ENCODE measurements at places on chromosomes 7 and 10. TPM values are rescaled to one million over a fixed set of nuclear protein-coding genes. Genes with fewer than 3 reads are reported as not detected.

The ETV1 gene
- total RNA-seq: 12.0 TPM

The KLLN gene
- 0.30 TPM for total RNA-seq

The SLC25A28 gene
- total RNA-seq: 7.1 TPM

The SMKR1 gene
- total RNA-seq: not detected

The PDK4 gene
- total RNA-seq: 0.45 TPM

The CYP26C1 gene
- total RNA-seq: not detected
